ELR (cell line): ENCODE measurements at places on chromosomes 6 and 20.

DNA sequence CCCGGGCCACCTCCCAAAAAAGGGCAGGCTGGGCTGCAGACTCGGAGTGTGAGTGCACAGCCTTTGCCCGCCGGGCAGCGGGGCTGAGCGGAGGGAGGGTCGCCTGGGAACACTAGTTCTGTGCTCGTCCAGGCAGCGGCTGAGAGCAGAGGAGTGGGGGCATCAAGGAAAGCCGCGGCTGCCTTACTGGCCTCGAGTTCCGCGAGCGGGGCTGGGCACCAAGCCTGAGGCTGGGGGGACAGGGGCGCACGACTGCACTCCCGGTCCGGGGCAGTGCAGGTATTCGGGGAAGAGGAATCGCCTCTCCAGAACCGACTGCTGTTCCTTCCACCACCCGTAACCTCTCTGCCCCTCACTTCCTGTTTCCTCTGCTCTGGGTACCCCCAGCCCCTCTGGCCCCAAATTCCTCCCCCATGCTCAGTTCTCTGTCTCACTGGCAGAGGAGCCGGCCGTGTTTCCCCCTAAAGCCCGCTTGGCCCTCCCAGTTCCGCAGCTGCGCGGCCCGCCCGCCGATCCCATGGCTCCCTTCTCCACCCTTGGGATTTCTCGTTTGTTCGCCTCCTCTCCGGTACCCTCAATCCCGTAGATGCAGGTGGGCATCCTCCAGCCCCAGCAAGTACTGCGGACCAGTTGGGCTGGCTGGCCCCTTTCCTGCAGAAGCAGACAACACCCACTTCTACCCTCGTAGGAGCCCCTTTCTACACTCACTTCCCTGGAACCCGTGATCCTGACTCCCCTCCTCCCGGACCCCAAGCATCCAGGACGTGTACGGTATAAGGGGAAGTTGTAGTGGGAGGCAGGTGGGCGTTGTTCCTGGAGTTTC is 5.1 kb downstream of the RING1 start:
- DNase-seq = peak; percentile 35

- DNase-seq = peak; percentile 72
Measured at GRCh38 chr6:159692303-159693127, 526 bp downstream of the SOD2 start.

DNA sequence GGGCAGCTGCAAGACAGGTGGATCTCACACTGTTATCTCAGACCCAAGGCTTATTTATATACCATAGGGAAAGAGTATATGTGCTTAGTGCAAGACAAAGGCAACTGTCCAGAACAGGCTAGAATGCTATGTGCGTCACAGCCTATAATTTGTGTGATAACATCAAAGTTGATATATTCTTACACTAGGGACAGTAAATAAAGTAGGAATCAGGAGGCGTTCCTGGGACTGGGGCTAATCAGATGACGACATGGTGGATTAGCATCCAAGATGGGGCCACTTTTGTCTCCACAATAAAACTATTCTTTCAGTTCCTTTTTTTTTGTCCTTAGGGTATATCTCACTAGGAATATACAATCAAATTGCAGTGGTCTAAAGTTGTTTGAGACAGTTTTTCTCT is 54.9 kb upstream of the IER3 start:
- DNase-seq = no peak

GRCh38 chr20:8454137-8454712 is 322.2 kb downstream of the PLCB1 start:
- DNase-seq = peak; percentile 87

- DNase-seq = no peak
Measured at GRCh38 chr6:148736774-148737412, 9.9 kb upstream of the UST start.
